Glutamatergic neuron (in vitro differentiated cells): ENCODE measurements at places on chromosomes 3 and 15.

GRCh38 chr3:127065561-127066290 lies 82.8 kb downstream of the PLXNA1 start:
- no peak for DNase-seq

DNA sequence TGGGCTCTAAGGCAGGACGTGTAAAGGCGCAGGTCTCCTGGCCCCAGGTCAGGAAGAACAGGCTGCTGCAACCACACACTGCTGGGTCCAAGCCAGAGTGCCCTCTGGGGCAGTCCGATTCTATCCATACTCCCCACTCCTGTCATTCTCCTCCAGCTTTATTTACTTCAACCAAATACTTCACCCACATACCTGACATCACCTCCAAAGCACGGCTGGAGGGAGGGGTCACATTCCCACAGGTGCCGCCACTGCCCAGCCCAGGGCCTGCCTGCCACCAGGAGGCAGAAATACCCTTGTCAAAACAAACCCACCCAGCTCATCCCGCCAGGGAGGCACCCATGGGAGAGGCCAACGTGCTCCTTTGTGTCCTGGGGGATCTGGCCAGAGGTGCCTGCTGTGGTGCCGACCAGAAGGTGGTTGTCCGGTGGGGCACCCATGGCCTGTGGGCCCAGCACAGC lies 100.4 kb downstream of the DAPK2 start:
- no peak for DNase-seq

DNA sequence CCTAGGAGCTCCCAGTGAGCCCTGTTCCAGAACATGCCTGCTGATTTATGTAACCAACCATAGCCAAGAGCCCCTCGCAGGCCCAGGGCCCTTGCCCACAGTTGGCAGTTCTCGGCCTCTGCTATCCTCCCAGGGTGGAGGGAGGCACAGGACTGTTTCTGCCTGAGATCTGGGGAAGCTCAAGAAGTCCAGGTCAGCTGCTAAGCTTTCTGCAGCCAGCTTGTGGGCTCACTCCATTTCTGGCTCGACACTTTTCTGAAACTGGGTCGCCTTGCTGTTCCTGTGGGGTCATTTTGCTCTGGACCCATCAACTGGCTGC lies 72.5 kb upstream of the HERC1 start:
- DNase-seq = no peak

DNA sequence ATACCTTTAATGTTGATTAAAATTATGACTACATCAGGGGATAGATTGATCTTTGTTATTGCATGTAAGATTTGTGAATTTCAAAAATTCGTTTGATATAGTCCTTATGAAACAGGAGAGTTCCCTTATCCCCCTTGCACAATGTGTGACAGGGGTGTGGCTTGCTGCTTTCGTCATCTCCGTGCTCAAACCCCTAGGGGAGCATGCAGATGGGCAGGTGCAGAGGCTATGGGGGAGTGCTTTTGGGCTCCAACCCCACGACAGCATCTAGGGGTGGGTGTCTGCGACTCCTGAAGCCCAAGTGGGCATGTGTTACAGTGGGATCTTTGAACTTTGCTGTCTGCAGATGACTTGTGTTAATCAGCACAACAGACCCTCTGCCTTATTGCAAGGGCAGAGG lies 360.1 kb upstream of the GOLIM4 start:
- peak; percentile 20 for DNase-seq

- no peak for DNase-seq
Measured at GRCh38 chr15:36954486-36954885, 145.9 kb downstream of the MEIS2 start.

DNA sequence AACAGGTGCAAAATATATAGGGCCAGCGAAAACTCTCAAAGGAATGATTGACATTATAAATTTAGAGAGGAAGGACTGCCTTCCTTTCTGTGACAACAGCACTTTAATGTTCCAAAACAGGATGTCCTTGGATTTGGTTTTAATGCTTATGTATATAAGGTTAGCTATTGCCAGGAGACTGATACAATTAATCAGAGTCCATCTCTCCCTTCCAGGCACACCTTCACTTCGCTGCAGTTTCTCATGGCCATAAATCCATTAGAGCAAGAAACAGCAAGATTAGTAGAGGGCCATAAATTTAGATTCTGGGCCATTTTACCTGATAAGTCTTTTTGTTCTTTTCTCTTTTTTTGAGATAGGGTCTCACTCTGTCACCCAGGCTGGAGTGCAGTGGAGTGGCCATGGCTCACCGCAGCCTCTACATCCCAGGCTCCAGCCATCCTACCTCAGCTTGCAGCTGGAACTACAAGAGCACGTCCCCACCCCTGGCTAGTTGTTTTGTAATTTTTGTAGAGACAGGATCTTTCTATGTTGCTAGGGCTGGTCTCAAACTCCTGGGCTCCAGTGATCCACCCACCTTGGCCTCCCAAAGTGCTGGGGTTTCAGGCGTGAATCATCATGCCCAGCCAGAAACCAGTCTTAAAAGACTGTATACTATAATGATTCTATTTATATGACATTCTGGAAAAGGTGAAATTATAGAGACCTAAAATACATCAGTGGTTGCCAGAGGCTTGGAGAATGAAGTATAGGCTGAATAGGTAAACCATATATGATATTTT lies 15.7 kb upstream of the TFRC start:
- DNase-seq = no peak

- DNase-seq = no peak
Measured at GRCh38 chr3:76724706-76725105, 315.2 kb upstream of the ROBO2 start.

DNA sequence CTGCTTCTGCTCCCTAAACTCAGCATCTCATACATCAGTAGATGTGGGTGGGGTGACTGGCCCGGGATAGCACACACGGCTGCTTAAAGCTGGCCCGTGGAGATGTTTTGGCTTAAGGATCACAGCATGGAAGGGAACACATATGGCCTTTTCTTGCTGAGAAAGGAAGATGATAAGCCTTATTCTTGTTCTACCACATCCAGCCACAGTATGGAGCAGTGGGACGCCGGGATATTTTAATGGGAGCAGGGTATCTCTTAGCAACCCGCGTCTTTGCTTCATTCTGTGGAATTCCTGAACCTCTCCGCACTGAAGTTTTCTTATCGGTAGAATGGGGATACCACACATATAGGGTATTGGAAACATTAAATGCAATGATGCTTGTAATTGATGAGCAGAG lies 94.1 kb upstream of the PROK2 start:
- DNase-seq = no peak
